NCI-H187 treated with DMSO at 0.1 percent for 48 hours (cell line): ENCODE measurements at places on chromosomes 7 and 10.

GRCh38 chr7:149732111-149732561 is 41.3 kb downstream of the ZNF467 start:
- DNase-seq: no peak

GRCh38 chr7:41256186-41256945 is 446.5 kb downstream of the INHBA start:
- DNase-seq: no peak

- DNase-seq: no peak
Measured at GRCh38 chr10:48444861-48445841, 138.7 kb downstream of the MAPK8 start.

DNA sequence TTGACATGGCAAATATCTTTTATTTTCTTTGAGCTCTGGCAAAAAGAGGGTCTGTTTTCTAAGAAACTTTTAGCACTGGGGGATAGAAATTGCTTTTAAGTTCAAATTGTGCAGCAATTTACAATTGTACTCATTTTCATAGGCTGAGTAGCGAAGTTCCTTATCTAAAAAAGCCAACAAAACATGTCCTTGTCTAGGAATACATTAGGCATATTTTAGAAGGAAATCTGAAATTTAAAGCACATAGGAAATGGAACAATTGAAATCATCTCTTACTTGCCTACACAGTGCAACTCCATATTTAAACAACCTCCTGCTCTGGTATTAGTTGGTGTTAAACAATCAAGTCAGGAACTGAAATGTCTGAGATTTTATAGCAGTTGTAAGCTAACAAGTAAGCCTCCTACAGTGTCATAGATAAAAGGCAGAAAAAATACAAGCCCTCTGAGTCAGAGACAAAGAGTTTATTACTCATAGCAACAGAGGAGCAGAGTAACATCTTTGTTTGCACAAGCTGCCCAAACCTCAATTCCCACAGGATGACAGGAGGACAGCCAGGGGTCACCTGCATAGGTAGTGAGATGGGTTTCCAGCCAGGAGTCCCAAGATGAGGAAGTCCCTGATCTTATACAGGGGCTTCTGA is 280.2 kb upstream of the HGF start:
- no peak for DNase-seq

GRCh38 chr7:41786944-41787343 is 84.1 kb upstream of the INHBA start:
- DNase-seq: no peak

DNA sequence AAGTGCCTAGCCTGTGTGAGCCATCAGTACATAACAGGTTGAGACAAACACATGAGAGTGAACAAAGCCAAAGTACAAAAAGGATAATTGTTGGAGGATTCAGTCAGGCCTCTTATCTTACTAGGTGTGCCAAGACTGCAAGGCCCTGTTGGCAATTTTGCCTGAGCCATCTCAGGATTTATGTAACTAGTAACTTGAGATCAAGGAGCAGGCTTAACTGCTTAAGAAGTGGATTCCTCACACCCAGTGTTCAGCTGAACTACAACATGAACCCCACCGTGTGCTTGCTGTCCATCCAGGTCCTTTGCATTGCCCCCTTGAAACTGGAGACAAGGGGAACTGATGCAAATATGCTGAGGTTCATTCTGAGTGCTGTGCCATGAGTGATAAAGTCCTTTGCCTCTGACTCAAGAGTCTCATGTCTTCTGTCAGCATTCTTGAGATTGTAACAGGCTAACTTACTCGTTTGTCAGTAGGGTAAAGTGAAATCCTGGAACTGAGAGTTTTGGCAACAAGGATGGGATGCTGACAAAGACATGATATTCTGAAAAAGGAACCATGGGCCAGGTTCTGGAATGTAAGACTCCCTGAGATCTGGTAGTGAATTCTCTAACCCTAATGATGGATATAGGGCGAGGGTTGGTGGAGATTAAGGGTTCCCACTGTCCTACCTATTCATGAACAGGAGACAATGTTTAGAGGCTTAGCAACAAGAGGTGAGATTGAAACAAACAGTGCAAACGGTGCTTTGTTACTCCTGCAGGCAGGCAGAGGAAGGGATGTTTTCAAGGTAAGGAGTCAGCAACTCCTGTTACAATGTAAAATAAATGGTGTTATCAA is 44.1 kb upstream of the GATAD1 start:
- DNase-seq: no peak

DNA sequence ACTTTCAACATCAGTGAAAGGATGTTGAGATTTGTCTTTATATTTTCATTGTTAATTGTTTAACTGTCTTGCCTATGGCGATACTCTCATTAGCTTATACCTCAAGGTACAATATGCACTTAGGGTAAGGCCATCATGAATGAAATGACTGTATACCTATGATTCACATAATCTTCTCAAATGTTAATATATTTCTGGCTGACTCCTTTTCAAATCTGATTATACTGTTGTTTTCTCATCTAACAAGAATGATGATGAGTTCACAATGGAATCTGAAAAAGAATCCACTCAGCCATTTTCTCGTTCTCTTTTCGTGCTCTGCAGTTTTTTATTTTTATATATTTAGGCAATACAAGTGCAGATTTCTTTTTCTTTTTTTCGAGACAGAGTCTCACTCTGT is 159.1 kb downstream of the ARHGAP12 start:
- no peak for DNase-seq

DNA sequence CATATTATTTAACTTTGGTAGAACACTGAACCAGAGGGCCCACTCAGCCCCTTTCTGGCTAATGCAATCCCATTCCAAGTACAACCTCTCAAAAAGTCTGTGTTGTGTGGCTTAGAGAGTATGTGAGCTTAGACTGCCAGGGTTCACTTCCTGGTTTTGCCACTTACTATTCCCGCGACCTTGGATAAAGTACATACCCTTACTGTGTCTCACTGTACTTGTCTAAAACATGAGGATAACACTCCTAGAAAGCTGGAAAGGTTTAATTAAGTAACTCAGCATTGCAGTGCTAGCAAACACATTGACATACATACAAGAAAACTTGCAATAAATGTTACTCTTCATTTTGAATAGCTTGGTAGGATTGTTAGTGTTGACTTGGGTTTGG is 215.8 kb downstream of the CHCHD3 start:
- no peak for DNase-seq

DNA sequence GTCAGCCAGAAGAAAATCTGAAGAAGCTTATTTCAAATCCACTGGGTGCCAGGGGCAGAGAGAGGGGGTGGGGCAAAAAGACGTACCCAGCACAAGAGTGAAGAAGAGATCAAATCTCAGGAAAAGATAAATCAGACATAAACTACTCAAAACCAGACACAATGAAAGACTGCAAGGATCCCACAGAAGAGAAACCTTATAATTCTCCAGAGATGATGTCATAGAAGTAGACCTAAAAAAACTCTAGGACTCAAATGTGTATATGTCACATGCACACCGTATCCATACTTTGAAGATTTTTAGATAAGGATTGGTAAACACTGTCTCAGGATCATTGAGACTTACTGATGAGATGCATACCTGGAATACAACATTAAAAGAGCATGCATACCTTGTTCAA is 98.5 kb upstream of the PIK3CG start:
- DNase-seq: no peak

DNA sequence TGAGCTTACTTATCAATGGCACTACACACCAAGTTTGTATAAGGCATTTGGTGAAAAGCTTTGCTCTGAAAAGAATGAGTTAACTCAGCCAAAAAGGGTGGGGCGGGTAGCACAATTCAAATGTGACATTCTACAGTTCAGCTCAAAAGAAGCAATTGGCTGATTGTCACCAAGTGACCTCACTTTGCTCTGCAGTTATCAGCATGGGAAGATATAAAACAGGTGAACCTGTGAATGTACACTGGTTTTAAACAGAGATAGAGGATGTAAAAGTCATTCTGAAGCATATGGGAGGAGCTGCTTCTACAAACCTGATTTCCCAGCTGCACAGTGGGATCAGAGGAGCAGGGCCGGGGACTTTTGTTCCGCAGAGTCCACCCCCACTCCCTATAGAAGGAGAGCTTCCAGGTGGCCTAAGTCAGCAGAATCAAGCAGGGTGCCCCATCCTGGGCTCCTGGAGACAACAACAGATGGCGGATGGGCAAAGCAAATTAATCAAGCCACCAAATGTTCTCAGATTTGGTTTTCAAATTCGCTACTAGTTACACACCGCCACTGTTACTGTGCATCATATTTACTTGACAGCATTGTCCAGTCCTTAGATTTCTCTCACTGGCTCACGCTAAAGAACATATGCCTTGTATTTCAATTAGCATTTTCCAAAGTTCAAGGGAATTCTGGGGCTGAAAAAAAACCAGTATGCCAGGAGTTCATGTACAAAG is 27.5 kb upstream of the NPVF start:
- DNase-seq: no peak

GRCh38 chr7:121336579-121336978 is 7.8 kb downstream of the WNT16 start:
- no peak for DNase-seq
